GM23338 (cell line): ENCODE measurements at places on chromosomes 7 and 10.
A peak's percentile ranks its signal among the peaks of the same experiment; 100 is the strongest.

DNA sequence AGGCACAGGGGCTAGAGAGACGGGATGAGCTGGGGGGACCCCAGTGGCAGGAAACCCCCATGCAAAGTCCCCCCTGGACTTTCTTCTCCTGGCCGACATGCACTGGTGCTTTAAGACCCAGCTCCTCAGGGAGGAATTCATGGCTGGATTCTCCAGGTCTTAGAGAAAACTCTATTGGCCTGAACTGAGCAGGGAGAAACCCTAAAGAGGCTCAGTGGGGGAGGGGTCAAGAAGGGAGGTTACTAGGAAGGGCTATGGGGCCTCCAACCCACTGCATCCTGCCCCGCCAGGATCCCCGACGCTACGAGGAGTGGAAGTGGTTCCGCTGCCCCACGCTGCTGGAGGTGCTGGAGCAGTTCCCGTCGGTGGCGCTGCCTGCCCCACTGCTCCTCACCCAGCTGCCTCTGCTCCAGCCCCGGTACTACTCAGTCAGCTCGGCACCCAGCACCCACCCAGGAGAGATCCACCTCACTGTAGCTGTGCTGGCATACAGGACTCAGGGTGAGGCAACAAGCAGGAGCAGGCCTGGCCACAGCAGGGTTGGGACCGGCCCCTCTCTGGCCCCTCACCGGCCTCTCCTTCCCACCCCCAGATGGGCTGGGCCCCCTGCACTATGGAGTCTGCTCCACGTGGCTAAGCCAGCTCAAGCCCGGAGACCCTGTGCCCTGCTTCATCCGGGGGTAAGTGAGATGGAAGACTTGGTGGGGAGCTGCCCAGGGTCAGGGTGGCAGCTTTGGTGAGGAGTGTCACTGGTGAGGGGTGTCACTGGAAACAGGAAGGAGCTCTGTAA, 13.8 kb downstream of the ATG9B start:
- DNase-seq, result peak; percentile 85

- DNase-seq, result no peak
Measured at GRCh38 chr7:106167439-106168136, 55.5 kb upstream of the SYPL1 start.

GRCh38 chr7:130970696-130971095, 236.7 kb upstream of the KLF14 start:
- no peak for DNase-seq

GRCh38 chr7:157544980-157545680, 208.3 kb downstream of the DNAJB6 start:
- DNase-seq, result no peak

GRCh38 chr7:54831046-54831643, 72.1 kb upstream of the SEC61G start:
- no peak for DNase-seq

- DNase-seq, result no peak
Measured at GRCh38 chr10:95335933-95336699, 45.3 kb upstream of the PDLIM1 start.

DNA sequence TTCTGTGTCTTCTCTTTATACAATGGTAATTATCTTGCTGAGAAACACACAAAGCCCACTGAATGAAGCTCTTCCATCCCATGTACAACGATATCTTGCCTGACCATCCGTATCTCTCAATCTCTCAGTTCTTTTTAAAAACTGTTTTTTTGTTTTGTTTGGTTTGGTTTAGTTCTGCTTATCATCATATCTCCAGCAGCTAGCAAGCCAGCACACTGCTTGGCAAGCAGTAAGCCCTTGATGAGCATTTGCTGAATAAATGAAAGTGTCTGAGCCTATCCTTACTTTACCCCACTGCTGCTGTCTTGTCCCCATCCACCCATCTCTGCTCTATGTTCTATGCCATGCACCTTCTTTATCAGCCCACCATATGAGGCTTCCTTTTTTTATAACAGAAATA, 34.2 kb downstream of the ITGB1 start:
- DNase-seq, result no peak

DNA sequence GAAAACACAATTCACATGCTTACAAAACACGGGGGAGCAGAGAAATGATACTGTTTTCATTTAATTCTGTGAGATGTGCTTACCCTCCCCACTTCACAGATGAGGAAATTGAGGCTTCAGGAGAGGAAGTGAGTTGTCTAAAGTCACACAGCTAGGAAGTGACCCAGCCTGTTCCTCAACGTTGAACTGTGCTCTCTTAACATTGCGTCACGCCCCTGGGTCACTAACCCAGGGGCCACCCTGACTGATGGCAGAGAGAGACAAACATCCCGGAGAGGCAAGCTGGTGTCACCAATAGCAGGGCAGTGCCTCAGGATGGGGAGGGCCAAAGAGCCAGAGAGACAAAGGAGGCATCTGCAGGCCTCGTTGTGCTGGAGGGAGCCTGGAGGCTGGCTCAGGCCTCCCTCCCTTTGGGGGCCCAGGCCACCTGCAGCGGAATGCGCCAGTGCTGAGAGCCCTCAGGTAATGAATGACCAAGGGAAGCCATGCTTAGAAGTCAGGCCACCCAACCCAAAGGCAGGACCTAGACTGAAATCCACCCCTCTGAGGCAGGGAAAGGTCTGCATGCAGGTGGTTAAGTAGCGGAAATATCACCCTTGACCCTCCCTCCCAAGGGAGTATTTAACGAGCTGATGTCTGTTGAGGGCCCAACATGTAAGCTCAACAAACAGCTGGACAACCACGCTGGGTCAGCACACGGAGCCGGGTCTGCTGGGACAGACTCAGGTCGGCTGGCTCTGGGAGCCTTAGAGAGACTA, 81.3 kb downstream of the C10orf105 start:
- DNase-seq, result peak; percentile 49

DNA sequence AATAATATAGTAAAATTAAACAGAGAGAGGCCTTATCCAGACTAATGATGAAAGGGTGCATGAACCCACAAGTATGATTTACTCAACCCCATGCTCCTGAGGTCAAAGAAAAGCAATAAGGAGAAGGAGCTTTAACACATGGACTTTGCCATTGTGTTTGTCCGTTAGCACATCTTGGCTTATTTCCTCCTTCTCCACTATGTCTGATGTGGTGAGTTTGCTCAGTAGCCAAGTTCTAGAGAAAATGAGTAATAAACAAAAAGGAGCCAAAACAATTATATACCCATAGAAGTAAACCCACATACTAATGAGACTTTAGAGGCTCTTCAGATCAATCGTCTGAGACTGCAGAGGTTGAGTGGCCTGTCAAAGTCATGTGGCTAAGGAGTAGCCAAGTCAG, 26.1 kb upstream of the ADD3 start:
- DNase-seq, result no peak

DNA sequence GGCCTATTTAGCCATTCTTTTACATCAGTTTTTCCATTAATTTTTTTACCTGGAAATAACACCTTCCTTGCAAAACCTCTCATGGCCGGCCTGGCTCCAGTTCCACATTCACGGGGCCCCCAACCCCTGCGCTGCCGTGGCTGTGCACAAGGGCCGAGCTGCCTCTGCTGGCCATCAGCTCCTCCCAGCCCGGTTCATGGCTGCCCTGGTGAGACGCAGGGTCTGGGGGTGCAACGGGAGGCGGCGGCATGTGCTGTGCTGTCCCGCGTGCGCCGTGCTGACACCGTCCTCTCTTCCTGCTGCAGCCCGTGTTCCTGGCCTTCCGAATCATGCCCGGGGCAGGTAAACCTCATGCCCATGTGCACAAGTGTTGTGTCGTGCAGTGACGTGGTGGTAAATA, 4.4 kb downstream of the NKX6-2 start:
- DNase-seq, result no peak

DNA sequence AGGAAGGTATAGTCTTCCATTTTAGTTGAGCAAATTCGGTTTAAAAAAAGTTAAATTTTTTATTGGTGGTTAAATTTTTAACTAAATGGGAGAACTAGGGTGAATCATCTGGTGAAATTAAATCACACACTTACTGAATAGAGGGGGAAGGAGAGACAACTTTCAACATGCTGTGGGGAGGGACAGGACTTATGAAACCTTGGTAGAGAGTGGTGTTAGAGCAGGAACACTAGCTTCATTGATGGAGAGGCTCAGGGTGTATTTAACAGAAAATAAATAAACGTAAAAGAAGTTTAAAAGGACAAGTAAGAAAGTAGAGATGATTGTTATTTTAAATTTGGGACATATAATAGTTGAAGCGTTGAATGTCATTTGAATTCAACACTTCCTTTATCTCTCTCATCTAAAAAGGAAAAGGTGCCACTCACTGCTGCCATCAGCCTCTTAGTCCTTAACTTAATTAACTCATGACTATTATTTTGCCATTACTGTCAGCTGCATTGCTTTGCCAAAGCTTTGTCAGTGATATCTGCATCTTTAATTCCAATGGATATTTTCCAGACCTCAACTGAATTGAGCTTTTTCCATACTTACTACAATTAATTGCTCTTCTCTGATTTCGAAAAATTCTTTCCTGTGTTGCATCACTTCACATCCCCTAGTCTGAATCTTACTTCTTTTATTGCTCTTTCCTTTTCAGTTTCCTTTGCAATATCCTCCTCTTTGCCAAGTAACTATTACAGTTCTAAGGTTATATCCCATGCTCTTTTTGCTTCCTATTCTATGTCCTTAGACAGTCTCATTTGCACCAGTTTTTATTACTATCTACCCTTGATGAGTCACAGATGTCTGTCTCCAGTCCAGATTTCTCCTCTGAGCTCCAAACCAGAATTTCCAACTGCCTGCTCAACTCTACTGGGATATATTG, 71.7 kb downstream of the GNAT3 start:
- no peak for DNase-seq

DNA sequence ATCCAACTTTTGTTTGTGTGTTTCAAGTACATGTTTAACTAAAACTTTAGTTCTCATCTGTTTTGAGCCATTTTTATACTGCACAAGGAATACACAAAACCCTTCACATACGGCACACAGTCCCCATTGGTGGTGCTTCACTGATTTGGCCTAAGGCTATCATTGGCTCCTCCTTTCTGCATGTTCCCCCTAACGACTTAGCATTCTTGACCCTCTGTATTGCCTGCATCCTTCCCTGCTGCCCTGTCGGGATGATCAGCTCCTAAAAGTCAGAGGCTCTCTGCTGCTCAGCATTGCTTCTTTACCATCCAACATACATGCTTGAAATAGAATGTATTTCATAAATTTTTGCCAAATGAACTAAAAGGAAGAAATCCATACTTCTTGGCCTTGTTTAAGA, 111.4 kb upstream of the ABCB5 start:
- DNase-seq, result peak; percentile 31

DNA sequence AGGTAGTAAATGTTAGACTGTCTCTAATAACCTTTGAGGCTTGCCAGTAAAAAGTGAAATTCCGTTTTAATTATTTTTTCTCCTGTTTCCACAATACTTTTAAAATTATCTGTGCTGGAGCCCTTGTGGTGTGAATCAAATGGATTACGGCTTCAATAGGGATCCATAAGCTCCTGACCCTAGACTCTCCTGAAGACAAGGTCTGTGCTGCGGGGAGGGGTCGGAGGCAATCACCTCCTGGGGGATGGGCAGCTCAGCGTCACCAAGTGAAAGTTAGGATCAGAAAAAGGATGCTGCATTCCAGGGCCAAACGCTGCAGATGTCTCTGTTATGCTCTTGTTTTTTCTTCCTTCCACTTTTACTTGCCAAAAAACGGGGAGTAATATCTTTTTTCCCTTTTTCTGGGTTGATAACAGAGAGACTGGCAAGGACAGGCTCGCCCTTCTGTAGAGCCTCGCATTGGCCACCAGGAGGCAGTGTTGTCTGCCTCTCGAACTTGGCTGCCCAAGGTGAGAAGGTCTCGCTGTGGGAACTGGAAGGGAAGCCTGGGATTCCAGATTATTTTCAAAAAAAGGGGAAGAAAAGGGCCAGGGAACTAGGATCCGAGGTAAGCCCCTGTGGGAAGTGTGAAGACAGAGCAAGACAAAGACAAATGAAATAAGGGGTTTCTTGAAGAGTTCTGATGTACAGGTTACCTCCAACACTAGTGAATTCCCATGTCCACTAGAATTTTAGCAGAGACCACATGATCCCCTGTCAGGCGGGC, 621.9 kb downstream of the ACTR3B start:
- DNase-seq, result peak; percentile 37

DNA sequence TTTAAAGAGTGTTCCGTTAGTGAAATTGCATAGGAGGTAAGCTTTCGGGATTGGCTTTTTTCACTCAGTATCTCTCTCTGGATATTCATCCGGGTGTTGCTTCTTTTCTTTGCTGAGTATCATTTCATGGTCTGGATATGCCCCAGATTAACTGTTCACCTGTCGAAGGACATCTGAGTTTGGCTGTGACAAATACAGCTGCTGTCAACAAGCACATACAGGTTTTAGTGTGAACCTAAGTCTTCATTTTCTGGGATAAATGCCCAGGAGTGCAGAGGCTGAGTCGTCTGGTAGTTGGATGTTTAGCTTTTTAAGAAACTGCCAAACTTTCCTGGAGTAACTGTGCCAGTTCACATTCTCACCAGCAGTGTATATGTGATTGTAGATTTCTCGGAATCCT, 5.6 kb downstream of the DOCK1 start:
- DNase-seq, result no peak

GRCh38 chr10:30554440-30554825, 75.1 kb downstream of the LYZL2 start:
- no peak for DNase-seq

DNA sequence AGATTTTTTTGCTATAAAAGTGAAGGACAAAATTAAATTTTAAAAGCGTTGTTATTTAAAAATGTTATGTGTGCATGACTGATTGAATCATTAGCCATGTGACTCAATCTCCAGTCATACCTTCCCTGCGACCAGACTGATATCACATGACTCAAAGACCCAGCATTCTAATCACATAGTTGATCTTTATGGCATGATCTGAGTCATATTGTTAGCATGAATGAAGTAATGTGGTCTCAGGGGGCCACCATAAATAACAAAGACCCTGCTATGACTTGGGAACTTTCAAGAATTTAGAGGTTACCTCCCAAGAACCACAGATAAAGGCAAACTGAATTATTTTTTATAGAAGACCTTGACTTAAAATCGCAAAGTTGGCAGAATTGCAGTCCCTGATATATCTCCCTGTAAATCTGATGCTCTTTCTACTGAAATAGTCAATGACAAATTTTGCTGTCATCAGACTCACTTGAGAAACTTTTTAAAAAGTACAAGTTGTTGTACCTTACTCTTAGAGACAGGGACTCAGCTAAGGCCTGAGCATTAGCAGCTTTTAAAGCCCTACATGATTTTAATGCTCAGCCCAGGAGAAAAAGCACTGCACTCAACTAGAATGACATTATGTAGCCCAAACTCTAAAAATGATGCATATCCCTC, 717.3 kb downstream of the XPNPEP1 start:
- no peak for DNase-seq

DNA sequence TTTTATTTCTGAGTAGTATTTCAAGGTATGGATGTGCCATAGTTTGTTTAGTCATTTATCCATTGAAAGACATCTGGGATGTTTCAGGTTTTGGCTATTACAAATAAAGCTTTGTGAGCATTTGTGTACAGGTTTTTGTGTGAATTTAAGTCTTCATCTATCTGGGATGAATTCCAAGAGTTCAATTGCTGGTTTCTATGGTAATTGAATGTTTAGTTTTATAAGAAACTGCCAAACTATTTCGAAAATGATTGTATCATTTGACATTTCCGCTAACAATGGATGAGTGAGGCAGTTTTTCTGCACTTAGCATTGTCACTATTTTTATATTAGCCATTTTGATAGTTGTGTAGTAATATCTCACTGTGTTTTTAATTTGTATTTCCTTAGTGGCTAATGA, 99.4 kb downstream of the WDFY4 start:
- DNase-seq, result no peak

- DNase-seq, result no peak
Measured at GRCh38 chr7:157690058-157690832, 353.4 kb downstream of the DNAJB6 start.
